ENCODE measurements at places on chromosomes 4 and X. TPM values are rescaled to one million over a fixed set of nuclear protein-coding genes. Genes with fewer than 3 reads are reported as not detected.

ESX1 gene
- total RNA-seq, result not detected

CT45A10 gene
- not detected for total RNA-seq

FRG2 gene
- not detected for total RNA-seq

TBC1D1 gene
- total RNA-seq, result 208 TPM

GRCh38 chr4:3411676-3412075 is 30.1 kb upstream of the HGFAC start:
- H3K4me3 ChIP-seq, result no peak overlapping the region
- H3K27me3 ChIP-seq, result no peaks in the 10 kb centered on the region
- H3K4me1 ChIP-seq, result peaks cover 30% of the 10 kb centered on the region
- no peaks in the 10 kb centered on the region for H3K36me3 ChIP-seq
- DNase-seq, result no peak

- no peak overlapping the region for H3K4me3 ChIP-seq
- DNase-seq, result no peak
- H3K27me3 ChIP-seq, result no peaks in the 10 kb centered on the region
- no peak overlapping the region for H3K27ac ChIP-seq
These were observed 327.1 kb downstream of the PAPSS1 start for GRCh38 chr4:107392951-107393350.

DNA sequence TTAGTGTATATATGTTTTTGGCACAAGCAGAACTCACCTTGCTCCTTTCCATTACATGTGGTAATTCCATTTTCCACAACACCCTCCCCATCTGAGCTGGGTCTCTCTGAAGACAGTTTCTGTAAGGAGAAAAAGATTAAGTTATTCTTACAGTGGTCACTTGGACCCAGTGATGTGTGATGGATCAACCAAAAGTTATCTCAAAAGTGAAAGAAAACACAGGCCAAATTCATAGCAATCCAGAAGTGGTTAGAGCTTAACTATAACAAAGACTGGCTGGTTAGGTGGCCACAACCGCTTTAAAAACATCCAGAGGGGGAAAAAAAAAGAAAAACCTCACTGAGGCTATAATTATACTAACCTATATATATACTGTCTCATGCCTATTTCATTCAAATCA is 123.7 kb downstream of the AFAP1 start:
- no peaks in the 10 kb centered on the region for H3K27me3 ChIP-seq
- H3K36me3 ChIP-seq, result no peaks in the 10 kb centered on the region
- no peak overlapping the region for H3K4me3 ChIP-seq
- no peak for DNase-seq
- H3K4me1 ChIP-seq, result peaks cover 12% of the 10 kb centered on the region

DNA sequence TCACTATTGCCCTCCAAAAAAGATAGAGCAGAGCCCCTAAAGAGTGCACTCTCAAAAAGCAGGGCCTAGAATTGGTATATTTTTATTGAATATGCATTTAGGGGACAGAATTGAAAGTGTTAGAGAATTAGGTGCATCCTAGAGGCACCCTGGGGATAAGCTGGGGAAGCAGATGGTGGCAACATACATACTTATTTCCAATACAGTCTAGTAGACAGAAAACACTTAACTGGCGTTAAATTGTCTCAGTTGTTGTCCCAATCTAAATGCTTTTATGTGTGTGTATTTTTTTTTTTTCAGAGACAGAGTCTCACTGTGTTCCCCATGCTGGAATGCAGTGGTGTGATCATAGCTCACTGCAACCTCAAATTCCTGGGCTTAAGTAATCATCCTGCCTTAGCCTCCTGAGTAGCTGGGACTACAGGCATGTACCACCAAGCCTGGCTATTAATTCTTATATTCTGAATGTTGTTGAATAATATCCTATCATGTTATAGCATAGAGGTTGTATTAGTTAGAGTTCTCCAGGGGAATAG is 481.8 kb downstream of the GRXCR1 start:
- no peak overlapping the region for H3K4me3 ChIP-seq
- DNase-seq, result no peak
- no peaks in the 10 kb centered on the region for H3K36me3 ChIP-seq

DNA sequence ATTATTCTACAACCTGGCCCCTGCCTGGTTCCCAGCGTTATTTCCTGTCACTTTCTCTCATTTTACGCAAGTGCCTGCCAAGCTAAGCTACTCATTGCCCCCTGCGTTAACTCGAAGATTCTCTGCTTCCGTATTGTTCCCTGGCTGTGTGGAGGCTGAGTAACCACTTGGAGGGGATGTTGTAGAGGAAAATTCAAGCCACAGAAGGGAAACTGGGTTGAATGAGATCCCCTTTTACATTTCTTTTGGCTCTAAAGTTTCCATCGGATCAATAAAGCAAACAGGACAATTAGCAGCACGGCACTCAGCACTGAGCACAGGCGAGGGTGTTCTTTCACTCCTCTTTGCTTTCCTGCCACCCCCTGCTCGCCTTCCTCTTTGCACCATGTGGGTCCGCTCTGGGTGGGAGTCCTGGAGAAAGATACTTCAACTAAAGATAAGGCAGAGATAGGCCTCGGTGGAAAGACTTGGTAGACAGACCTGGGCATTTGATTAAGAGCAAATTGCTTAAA is 4.2 kb upstream of the TMSB4X start:
- peak; percentile 74 for DNase-seq
- H3K4me3 ChIP-seq, result no peak overlapping the region
- H3K36me3 ChIP-seq, result no peaks in the 10 kb centered on the region
- H3K27ac ChIP-seq, result no peak overlapping the region
- H3K4me1 ChIP-seq, result peaks cover 17% of the 10 kb centered on the region
- no peaks in the 10 kb centered on the region for H3K27me3 ChIP-seq

DNA sequence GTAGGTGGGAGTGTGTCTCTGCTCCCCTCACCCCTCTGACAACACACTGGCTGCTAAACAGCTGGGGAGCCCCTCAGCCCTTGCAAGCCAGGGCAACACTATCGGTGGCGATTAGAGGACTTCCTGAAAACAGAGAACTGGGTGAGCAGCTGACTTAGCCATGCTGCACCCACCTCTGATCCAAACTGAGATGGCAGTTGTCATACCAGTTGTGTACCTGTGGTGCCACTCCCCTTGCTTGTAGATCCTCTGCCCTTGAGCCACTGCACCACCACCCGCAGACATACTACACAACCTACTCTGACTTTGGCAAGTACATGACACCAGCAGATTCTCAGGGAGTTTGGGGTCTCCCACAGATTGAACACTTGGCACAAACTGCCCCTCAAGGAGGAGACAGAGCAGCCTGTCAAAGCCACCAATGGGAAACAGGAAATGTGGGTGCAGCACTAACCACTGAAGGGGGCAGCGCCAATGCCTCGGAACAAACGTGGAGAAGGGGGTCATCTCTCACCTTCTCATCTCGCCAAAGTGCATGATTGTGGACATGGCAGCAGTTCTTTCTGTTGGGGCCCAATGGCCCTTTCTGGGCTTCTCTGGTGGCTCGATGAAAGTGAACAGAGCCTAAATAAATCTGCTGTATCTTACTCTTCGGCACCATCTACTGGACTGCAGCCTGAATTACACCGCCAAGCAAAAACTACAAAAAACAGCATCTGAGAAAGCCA is 119.8 kb downstream of the NEK1 start:
- H3K36me3 ChIP-seq, result no peaks in the 10 kb centered on the region
- DNase-seq, result peak; percentile 44
- H3K27ac ChIP-seq, result no peak overlapping the region
- H3K27me3 ChIP-seq, result no peaks in the 10 kb centered on the region
- H3K4me1 ChIP-seq, result no peaks in the 10 kb centered on the region
- no peak overlapping the region for H3K4me3 ChIP-seq

GRCh38 chrX:15500497-15500966 is at the start of gene BMX:
Gene BMX (plus strand): TSS chrX:15500807. CDS start chrX:15508354, 7,547 bp downstream.
- H3K27me3 ChIP-seq, result no peaks in the 10 kb centered on the region
- no peak within 1 kb of the TSS for H3K4me3 ChIP-seq
- H3K36me3 ChIP-seq, result no peaks in the 10 kb centered on the region
- no peak within 1 kb of the TSS for H3K27ac ChIP-seq
- no peaks in the 10 kb centered on the region for H3K4me1 ChIP-seq
